ENCODE measurements at places on chromosomes 6 and 20.

- DNase-seq, result no peak
These were observed 12.5 kb downstream of the SIRT5 start for GRCh38 chr6:13586603-13587542.

DNA sequence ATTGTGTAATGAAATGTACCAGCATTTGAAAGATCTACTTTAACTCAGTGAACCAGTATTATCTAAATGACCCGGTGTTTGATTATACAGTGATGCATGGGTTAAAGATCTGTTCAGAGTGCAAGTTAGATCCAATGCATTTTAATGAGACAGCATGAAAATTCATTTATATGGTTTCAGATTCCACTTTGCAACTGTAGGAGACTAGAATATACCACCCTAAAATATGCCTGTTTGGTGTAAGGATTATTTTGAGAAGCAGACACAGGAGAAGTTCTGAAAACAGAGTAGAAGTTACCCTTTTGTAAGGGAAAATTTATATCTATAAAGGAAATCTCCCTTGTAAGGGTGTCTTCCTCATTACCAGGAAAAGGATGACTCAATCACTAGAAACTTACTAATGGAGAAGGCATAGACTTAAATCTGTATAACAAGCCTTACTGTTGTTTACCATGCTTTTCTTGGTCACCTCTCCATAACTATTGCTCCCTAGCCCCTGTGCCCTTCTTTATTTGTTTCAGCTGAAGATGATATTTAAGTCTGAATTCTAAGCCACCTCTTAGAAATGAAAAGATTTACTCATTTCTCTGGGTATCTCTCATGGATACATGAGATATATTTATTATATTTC, 105.4 kb downstream of the NCOA3 start:
- DNase-seq, result no peak

GRCh38 chr6:164011321-164011720, 596.8 kb downstream of the QKI start:
- DNase-seq, result no peak

DNA sequence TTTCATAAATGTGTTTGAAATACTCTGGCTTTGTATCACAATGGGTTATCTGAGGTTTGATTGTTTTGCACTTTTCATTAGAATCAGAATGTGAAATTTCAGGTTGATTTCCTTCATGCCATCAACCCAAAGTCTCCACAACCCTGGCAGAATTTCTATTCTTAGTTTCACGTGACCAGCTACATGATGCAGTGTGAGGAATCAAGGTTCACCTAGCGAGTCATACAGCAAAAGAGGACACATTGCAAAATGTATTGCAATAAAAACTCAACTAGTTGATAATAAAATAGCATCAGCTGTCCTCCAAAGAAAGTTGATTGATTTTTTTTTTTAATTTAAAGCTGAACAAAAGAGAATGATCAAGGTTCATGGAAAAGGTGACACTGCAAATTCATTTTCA, 2.2 kb downstream of the HAO1 start:
- no peak for DNase-seq

- no peak for DNase-seq
These were observed 82.9 kb upstream of the EXOC2 start for GRCh38 chr6:775863-776262.

GRCh38 chr6:51337277-51337676, 518.6 kb downstream of the TFAP2B start:
- DNase-seq, result no peak

GRCh38 chr6:92047860-92048259, 1371.5 kb downstream of the EPHA7 start:
- DNase-seq, result no peak

DNA sequence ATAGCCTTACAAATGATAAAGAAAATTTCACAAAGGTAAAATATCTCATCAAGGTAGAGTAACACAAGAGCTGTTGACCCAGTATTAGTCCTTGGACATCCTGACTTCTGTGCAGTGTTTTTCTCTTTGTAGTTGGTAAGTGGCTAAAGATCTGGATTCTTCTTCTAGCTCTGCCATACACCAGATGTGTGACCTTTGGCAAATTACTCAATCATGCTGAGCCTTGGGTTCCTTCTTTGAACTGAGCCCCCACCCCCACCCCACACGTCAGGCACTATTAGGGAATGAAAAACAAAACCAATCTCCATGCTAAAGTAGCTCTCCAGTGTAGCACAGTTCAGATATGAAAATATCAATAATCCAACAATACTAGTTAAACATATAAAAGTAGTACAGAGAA, 15.1 kb upstream of the TRIM39 start:
- DNase-seq, result no peak

- no peak for DNase-seq
These were observed 801 bp downstream of the CCDC28A start for GRCh38 chr6:138774370-138774769.

DNA sequence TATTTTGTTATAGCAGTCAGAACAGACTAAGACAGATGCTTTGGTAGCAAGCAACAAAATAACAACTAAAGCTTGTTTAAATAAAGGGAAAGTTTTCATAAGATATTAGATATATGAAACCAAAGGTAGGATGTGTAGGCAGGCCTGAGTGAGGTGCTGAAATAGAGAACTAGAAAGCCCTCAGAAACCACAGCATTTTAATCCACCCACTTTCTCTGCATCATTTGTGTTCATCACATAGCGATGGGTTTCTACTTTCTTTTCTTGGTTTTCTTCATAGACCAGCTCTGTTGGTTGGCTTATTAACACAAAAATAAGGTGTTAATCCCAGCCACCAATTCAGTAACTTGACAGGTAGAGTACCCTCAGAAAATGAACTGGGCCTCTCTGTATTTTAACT, 58.6 kb downstream of the RPS12 start:
- DNase-seq, result no peak

DNA sequence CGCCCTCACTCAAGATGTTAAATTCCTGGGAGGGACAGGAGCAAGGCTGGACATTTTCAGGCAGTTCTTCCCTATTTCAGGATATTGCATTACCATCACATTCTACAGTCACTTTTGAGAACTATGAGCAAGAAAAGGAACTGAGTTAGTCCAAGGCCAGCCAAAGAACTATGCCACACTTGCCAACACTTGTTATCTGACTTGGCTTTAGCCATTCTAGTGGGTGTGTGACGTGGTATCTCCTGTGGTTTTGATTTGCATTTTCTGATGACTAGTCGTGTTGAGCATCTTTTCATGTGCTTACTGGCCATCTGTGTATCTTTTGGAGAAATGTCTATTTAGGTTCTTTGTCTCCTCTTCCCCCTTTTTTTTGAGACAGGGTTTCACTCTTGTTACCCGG, 12.0 kb downstream of the XRN2 start:
- no peak for DNase-seq

DNA sequence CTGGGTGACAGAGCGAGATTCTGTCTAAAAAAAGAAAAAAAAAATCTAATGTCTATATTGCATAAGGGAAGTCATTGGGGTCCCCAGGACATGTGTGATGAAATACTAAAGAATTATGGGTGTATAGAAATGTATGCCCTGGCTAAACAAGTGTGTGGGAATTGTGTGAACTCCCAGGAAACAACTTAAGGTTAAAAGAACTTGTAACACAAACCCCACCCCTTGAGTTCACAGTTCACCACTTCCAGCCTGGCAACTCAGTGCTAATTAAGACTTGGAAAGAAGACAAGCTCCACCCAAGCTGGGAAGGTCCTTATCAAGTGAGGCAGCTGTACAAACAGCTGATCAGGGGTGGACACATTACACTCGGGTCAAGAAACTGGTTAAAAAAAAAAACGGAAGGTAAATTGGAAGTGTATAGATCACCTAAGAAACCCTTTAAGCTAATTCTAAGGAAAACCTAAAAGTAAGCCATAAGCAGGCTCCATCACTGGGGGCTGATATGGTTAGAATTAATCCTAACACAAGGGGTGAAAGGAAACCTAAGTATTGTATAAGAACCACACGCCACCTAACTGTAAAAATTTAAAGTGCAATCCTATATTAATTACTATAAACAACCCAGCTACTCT, 25.2 kb downstream of the HLA-A start:
- no peak for DNase-seq

Measured in coronary artery (tissue), 2 donors.